ENCODE measurements at places on chromosomes 11 and 22. TPM values are rescaled to one million over a fixed set of nuclear protein-coding genes. Genes with fewer than 3 reads are reported as not detected.

- no peak overlapping the region for H3K4me3 ChIP-seq
- peaks cover 6% of the 10 kb centered on the region for H3K4me1 ChIP-seq
- no peak overlapping the region for H3K27ac ChIP-seq
- H3K27me3 ChIP-seq: peaks cover 53% of the 10 kb centered on the region
- H3K36me3 ChIP-seq: no peaks in the 10 kb centered on the region
- no peak for DNase-seq
These were observed 4.7 kb upstream of the C11orf96 start for GRCh38 chr11:43937434-43938411.

DNA sequence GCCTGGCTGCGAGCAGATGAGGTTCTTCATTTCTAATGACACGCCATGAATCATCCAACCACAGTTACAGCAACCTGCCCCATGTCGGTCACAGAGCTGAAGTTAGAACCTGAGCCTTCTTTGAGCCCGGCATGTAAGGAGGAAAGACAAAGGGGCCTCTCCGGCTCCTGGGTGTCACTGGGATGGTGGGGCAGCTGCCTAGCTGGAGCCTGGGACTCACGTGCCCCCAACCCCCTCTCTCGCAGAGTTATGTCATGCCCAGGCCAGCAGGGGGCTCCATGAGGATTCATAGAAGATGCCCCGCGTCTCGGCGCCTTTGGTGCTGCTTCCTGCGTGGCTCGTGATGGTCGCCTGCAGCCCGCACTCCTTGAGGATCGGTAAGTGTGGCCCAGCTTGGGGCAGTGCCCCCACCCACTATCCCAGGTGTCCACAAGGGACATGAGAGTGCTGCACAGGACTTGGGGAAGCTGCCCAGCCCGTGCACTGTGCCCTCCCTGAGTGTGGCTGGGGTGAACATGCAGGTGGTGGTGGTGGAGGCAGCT is 148.5 kb downstream of the GRIK4 start:
- H3K36me3 ChIP-seq: no peaks in the 10 kb centered on the region
- H3K4me1 ChIP-seq: peaks cover 6% of the 10 kb centered on the region
- no peak overlapping the region for H3K27ac ChIP-seq
- H3K27me3 ChIP-seq: peaks cover 26% of the 10 kb centered on the region
- no peak overlapping the region for H3K4me3 ChIP-seq

- H3K27ac ChIP-seq: no peak overlapping the region
- H3K4me3 ChIP-seq: no peak overlapping the region
- H3K36me3 ChIP-seq: no peaks in the 10 kb centered on the region
- H3K4me1 ChIP-seq: peaks cover 24% of the 10 kb centered on the region
- peaks cover 6% of the 10 kb centered on the region for H3K27me3 ChIP-seq
These were observed 54.9 kb downstream of the LINC01488 start for GRCh38 chr11:69536406-69536805.

DNA sequence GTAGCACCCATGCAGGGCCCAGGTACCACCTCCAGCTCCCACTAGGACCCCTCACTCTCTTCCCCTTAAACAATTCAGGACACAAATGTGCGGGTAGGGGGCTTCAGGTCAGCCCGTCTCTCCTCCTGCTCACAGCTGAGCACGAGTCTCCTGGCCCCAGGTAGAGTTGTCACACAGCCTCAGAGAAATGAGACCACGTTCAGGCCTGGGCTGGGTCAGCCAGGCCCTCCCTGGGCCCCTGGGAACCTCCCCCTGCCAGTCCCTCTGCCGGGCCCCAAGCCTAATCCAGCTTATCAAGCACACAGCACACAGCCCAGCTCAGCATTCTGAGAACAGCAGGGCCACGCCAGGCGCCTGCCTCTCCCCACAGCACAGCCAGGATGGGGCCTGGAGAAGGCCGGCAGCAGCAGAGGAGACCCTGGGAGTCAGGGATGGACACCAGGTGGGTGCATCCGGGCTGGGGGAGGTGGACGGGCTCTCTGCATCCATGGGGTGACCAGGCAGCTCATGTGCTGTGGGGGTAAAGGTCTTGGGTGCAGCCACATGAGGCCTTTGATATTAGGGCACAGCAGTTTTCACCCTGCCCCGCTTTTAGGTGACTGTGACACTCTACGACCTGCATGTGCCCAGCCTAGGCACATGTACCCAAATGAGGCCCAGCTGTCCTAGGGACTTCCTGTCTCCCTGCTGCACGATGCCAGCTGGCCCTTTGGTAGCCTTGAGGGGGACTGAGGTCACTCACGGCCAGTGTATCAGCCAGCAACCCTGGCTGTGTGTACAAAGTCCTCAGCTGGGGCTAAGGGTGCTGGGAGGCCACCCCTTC is 87.0 kb downstream of the MORC2 start:
- H3K4me3 ChIP-seq: no peak overlapping the region
- no peaks in the 10 kb centered on the region for H3K4me1 ChIP-seq
- H3K27me3 ChIP-seq: no peaks in the 10 kb centered on the region
- no peak overlapping the region for H3K27ac ChIP-seq
- DNase-seq: no peak
- H3K36me3 ChIP-seq: no peaks in the 10 kb centered on the region

DNA sequence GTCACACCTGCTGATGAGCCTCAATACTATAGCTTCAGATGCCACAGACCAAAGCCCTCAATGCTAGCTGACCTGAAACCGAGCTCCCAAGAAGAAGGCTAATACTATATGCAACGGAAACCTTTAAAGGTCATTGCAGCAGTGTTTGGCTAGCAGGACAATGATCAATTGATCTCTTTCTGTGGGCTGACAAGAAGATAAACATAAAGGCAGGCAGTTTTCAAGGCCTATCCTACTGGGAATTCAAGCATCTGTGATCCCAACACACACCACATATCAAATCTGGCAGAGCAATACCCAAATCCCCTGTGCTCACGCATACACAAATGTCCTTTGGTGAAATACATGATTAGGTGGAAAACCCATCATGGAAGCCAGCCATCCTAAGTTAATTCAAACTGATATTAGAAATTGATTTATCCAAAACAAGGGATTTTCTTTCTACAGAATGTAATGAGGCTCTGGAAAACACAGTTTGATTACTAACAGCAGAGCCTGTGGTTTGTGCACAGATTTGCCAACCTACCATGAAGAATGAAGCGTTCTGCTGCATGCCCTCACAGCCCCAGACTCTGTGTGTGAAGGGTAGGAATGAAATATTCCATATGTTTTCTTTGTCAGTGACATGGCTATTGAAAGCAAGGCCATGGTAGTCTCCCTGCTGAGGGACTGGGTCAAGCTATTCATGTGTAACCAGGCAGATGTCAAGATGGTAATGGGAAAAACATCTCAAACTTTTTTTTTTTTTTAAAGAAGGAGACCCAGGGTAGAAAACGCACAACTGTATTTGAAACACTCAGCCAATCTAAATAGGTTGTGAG is 12.2 kb downstream of the LGR4 start:
- H3K4me1 ChIP-seq: no peaks in the 10 kb centered on the region
- H3K4me3 ChIP-seq: no peak overlapping the region
- no peak for DNase-seq
- peaks cover 7% of the 10 kb centered on the region for H3K36me3 ChIP-seq
- H3K27ac ChIP-seq: no peak overlapping the region

GRCh38 chr11:116066777-116067176 is 562.6 kb upstream of the CADM1 start:
- no peak for DNase-seq
- H3K36me3 ChIP-seq: no peaks in the 10 kb centered on the region
- no peaks in the 10 kb centered on the region for H3K4me1 ChIP-seq
- no peak overlapping the region for H3K27ac ChIP-seq
- no peak overlapping the region for H3K4me3 ChIP-seq
- peaks cover 13% of the 10 kb centered on the region for H3K27me3 ChIP-seq

- H3K27ac ChIP-seq: no peak overlapping the region
- no peak overlapping the region for H3K4me3 ChIP-seq
- H3K36me3 ChIP-seq: no peaks in the 10 kb centered on the region
These were observed 28.1 kb downstream of the IGSF9B start for GRCh38 chr11:133928628-133929059.

GRCh38 chr11:95084509-95084908 is 5.1 kb upstream of the ENDOD1 start:
- no peak overlapping the region for H3K27ac ChIP-seq
- H3K27me3 ChIP-seq: no peaks in the 10 kb centered on the region
- no peak overlapping the region for H3K4me3 ChIP-seq
- no peaks in the 10 kb centered on the region for H3K36me3 ChIP-seq
- no peak for DNase-seq

DNA sequence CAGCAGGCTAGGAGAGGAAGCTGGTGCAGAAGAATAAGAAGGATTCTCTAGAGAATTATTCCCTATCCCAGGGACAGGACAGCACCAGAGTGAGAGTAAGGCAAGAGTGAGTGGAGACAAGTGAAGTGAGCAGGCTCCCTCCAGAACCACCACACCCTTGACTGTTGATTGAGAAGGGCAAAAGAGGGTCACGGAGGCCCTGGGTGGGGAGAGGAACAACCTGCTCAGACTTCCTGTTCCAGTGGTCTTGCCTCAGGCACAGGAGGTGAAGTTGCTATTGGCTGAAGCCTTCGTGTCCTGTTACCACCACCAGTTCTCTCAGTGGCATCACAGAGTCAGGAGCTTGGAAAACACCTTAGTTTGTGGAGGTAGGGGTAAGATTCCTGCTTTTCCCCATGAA is 51.7 kb upstream of the CCDC89 start:
- peaks cover 5% of the 10 kb centered on the region for H3K4me1 ChIP-seq
- no peak overlapping the region for H3K4me3 ChIP-seq
- H3K27me3 ChIP-seq: no peaks in the 10 kb centered on the region
- H3K27ac ChIP-seq: no peak overlapping the region

The GRK2 gene
- 63.4 TPM for polyA plus RNA-seq

GRCh38 chr11:107591378-107592230 is 657 bp downstream of the ELMOD1 start:
- DNase-seq: no peak
- H3K27me3 ChIP-seq: peaks cover 72% of the 10 kb centered on the region
- H3K36me3 ChIP-seq: no peaks in the 10 kb centered on the region
- H3K4me3 ChIP-seq: peak overlapping the region; percentile 94
- no peak overlapping the region for H3K27ac ChIP-seq

GRCh38 chr11:60872124-60872960 is 5.0 kb downstream of the ZP1 start:
- H3K27ac ChIP-seq: no peak overlapping the region
- H3K4me1 ChIP-seq: no peaks in the 10 kb centered on the region
- H3K4me3 ChIP-seq: no peak overlapping the region

The CNIH2 gene
- polyA plus RNA-seq: not detected

DNA sequence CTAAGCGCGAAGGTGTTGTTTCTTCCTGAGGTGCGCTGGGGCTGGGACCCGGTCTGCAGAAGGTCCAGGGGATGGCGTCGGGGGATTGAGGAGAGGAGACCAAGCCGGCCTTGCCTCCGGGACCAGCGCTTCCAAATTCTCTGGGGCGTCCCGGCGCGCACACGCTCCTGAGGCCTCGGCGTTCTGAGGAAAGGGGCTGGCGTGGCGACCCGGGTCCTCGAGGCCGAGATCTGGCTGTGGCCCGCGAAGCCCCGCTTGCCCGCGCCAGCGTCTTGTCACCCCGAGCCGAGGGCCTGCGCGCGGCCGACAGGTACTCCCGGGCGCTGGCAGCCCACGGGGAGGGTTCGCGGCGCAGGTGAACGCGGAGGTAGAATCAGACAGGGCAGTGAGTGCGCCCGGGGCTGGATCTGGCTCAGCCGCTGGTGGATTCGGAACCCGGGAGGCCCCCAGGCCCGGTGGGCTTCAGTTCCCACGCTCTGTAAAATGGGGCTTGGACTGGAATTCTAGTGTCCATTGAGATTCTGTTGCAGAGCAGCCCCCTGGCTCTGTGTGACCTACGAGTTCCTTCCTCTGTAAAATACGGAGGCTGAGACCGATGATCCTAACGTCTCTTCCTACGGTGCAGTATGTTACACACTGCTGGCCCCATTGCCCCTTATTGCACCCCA is 14.7 kb downstream of the SSH3 start:
- DNase-seq: no peak
- H3K4me1 ChIP-seq: peaks cover 42% of the 10 kb centered on the region
- no peaks in the 10 kb centered on the region for H3K36me3 ChIP-seq
- peak overlapping the region; percentile 99 for H3K4me3 ChIP-seq

DNA sequence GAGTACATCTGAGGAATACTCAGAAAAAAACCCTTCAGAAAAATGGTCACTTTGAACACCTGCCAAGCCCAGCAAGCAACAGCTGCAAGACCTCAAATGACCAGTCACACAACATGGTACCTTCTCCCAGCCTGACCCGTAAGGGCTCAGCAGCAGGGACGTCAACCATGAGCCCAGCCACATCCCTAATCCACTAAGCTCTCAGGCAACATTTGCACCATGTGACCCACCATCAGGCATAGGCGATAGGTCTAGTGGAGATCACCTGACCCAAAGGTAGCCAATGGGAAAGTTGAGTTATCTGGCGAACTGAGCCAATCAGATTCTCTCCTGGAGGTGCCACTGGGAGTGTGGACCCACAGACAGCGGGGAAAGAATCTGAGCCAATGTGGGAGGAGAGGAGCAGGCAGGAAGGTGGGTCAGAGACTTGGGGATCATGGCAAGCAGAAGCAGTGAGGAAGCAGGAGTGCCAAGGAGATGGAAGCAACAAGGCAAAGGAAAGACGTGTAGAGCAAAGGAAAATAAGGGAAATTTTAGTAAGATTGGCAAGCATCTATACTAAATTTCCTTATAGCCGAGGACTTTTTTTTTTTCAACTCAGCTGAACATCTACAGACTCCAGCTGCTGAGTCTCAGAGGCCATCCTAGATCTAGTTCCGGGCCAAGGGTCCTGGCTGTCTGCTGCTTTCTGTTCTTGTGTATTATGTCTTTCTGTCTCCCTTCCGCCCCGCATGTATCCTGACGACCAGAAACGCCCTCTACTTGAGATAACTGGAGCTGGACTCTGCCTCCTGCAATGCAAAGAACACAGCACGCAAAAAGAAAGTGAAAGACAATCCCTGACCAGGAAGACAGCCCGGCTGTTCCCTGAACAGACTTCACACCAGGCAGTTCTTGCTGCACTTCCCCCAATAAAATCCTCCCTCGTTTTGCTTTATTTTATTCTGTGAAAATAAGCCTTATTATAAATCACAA is 11.0 kb upstream of the PLAAT2 start:
- H3K27me3 ChIP-seq: peaks cover 5% of the 10 kb centered on the region
- peaks cover 41% of the 10 kb centered on the region for H3K4me1 ChIP-seq
- H3K27ac ChIP-seq: no peak overlapping the region
- peak overlapping the region; percentile 90 for H3K4me3 ChIP-seq

- no peaks in the 10 kb centered on the region for H3K4me1 ChIP-seq
- no peak for DNase-seq
- H3K27ac ChIP-seq: no peak overlapping the region
- H3K4me3 ChIP-seq: no peak overlapping the region
- no peaks in the 10 kb centered on the region for H3K27me3 ChIP-seq
- H3K36me3 ChIP-seq: no peaks in the 10 kb centered on the region
These were observed 726.1 kb downstream of the FAM181B start for GRCh38 chr11:82007521-82007920.
